DMS79 (cell line): ENCODE measurements at places on chromosomes 11 and 22.

- DNase-seq = peak; percentile 17
Observed at GRCh38 chr22:43128928-43129424, 14.2 kb downstream of the MCAT start.

DNA sequence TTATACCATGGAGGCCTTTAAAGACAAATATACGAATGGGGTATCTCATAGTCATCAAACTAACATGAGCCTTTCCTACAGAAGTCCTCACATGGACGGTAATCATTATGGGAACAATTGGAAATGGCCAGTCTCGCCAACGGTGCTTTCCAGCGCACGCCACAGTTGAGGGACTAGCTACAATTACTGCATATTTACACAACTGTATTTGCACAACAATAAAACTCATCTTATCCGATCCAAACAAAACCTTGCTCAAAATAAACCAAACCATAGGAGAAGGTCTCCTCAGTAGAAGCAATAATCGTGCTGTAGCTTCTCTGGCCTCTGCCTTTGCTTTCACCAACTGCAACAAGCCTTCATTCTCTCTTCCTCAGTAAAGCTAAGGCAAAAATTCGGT, 5.9 kb downstream of the CADM1 start:
- DNase-seq = peak; percentile 44

DNA sequence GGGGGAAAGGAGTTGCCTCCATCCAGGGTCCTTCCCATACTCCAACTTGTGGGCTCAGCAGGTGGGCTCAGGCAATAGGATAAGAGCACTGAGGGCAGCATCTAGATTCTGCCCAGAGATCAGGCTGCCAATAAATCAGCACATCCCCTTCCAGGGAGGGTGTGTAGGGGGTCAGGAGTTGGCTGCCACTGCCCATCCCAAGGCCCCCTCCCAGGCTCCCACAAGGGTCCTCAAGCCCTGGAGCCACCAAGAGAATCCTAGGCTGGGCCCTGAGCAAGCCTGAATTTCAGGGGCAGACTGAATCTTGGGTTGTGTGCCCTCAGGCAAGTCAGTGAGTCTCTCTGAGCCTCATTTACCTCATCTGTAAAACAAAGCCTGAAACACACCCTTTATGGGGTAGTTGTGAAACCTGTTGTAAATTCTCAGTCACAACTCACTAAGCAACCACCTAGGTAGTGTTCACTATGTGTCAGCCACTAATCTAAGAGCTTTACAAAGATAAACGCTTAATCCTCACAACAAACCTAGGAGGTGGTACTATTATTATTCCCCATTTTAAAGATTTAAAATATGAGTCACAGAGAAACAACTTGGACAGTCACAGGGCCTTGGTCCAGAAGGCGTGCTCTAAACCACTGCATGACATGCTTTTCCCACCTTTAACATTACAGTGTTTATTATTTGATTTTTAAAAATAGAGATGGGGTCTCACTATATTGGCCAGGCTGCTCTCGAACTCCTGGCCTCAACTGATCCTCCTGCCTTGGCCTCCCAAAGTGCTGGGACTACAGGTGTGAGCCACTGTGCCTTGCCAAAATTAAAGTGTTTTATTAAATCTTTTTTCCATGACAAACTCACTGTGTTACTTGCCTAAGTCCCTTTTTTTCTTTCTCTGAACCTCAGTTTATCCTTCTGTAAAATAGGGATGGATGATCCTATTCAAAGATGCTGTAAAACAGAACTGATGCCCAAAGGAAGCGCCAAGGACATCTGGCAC, 36.2 kb downstream of the LMO1 start:
- DNase-seq = no peak

DNA sequence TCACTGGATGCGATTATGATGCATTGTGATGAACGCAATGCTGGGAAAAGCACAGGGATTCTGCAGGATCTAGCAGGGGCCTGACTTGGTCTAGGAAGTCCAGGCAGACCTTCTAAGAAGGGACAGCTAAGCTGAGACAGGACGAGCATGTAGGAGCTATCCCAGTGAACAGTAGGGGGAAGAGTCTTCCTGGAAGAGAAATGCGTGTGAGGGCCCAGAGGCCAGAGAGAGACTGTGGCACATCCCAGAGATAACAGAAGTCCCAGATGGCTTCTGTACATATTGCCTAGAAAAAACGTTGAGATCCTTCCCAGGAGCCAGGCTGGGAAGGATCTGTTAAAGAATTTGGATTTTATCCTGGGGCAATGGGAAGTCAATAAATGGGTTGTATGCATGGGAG, 24.6 kb downstream of the RCN1 start:
- DNase-seq = no peak

DNA sequence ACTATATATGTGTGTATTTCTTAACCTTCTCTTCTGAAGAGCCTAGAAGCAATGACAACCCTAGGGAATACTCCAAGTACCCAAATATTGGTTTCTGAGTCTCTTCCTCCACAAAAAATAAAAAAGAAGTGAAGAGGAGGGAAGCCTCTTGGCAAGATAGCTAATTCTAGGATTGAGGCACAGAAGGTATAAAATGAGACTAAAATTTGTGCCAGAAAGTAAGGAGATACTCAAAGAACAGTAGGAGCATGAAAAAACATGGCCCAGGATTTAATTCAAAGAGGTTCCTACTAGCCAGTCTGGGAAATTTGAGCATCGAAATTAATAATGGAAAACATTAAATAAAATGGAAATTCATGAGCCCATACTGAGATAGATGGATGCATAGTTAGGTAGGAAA, 112.1 kb downstream of the PAX6 start:
- no peak for DNase-seq

DNA sequence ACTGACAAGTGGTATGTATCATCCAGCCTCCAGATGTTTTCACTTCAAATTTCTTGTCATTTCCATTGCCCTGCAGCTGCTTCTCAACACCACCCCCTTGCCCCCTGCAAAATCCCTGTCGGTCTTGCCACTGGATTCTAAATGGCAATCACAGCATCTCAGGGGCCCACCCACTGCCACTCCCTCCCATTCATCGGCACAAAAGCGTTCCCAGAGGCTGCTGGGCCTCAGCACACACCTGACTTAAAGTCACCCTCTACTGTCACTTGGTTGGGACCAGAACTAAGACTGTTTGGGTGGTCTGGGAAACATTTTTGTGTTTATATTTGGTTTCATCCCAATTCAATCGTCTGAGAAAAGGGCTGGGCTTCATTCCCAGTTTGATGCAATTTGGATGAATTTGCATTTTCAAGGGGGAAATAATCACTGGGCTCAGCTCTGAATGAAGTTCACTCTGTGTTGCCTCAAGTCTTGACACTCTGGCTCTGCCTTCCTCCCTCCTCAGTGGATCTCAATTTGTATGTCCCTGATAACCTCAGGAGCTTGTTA, 27.1 kb downstream of the SYT13 start:
- DNase-seq = no peak

- DNase-seq = no peak
Observed at GRCh38 chr11:119012629-119013170, 5.4 kb downstream of the RPS25 start.
